A549 treated with dexamethasone at 1 μM for 4 hours (cell line): ENCODE measurements at places on chromosomes 7 and 10. TPM values are rescaled to one million over a fixed set of nuclear protein-coding genes. Genes with fewer than 3 reads are reported as not detected.

KEL gene
- 0.05 TPM in 1 of 5 replicates, not detected in the others for total RNA-seq

C10orf67 gene
- 0.06 to 0.09 TPM (median 0.07 TPM) in 3 of 5 replicates, not detected in the others for total RNA-seq

FRMPD2 gene
- 0.03 to 0.06 TPM (median 0.06 TPM) in 3 of 5 replicates, not detected in the others for total RNA-seq

WASHC2C gene
- total RNA-seq: 18.1 to 21.6 TPM (median 19.3 TPM) in 5 replicates

TCAF2 gene
- 1.4 to 2.1 TPM (median 1.5 TPM) in 5 replicates for total RNA-seq

NKX2-3 gene
- 0.05 TPM in 2 of 5 replicates, not detected in the others for total RNA-seq

EGFR gene
- total RNA-seq: 94.3 to 141 TPM (median 116 TPM) in 5 replicates

NPTX2 gene
- total RNA-seq: 0.12 to 0.27 TPM (median 0.20 TPM) in 5 replicates

ACSM6 gene
- total RNA-seq: 0.06 TPM in 1 of 5 replicates, not detected in the others
